Pulmonary artery endothelial cell (primary cell): ENCODE measurements at places on chromosomes 2 and 18.

DNA sequence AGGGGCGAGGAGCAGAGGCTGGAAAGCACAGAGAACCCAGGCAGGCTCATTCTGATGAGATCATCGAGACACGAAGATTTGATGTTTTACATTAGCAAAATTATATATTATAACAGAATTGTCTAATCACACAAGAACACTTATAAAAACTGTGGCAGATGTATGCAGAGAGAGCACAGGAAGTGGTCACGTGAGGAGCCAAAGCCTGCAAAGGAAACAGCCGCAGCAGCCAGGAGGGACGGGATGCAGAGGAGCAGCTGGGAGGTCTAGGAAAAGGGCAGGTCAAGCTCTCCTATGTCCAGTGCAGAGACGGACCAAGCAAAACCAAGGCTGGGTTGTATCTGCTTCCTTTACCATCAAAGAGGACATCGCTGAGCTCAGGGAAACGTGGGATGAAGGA lies 355.1 kb upstream of the MYT1L start:
- DNase-seq: no peak

DNA sequence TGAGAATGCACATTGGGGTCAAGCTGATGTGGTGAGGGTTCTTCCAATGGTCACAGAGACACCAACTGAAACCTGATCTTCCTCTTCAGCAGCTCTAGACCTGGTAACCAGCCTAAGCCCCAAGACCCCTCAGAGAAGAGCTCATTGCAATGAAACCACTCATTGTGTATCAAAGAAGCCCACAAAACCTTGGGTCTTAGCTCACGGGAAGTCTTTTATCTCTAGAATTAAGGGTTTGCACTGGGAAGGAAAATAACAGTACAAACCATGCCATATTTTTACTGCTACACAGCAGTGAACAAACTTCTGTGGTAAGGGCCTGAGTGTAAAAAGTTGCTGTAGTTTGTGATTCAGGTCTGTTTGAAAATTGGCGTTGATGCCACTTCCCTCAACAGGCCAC lies 8.6 kb upstream of the UBXN4 start:
- no peak for DNase-seq

DNA sequence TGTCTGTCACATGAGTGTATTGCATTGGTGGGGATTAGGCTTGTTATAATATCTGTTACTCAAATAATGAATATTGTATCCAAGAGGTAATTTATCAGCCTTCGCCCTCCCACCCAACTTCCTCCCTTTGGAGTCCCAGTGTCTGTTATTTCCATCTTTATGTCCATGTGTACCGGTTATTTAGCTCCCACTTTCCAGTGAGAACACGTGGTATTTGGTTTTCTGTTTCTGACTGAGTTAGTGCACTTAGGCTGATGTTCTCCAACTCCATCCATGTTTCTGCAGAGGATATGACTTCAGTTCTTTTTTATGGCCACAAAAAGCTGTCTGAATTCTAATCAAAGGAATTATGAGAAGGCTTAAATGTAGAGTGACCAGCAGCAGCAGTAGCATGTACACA lies 104.0 kb upstream of the ARHGAP28 start:
- no peak for DNase-seq

DNA sequence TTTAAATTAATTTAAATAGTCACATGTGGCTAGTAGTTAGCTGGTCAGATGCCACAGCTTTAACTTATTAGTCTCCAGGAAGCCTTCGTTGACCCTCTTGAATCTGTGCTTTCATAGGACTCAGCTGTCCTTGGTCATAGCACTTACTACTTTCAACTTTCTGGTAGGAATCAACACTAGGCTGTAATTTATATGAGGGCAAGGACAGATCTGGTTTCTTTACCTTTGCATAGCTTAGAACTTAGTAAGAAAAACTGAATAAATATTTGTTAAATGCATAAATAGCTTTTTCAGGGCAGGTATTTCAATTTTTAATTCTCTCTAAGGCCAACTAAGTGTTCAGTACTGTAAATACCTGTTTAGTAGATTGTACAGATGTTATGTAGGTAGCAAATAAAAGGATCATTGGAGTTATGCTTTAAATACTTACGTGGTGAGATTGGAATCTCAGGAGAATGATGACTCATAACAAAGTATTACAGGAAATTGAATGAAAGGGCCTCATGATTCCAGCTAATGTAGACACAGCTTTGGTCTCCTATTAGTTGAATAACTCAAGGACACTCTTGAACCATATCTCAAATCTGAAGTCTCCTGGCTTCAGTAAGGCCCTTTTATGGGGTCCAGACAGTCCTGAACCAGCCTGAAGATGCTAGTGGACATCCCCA lies 2.6 kb downstream of the CLIP4 start:
- DNase-seq: peak; percentile 60

- no peak for DNase-seq
Measured at GRCh38 chr2:9250498-9251153, 44.0 kb downstream of the ASAP2 start.

DNA sequence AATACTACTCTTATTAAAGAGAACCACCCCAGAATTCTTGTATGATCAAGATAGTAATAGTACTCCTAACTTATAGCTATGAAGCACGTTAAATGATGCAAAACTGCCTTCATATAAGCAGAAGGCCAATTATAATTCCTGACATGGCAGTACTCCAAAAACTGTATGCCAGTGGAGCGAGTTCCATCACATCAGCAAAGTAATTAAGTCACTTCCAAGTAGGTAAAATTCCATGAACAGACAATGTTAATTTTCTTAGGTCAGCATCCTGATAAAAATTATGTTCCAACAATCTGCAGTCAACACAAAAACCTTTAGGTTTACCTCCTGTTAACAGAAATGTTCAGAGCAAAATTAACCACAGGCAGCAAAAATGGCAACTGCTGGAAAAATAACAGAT lies 136.7 kb downstream of the CDH2 start:
- no peak for DNase-seq

GRCh38 chr2:72716601-72717000 lies 109.2 kb downstream of the EXOC6B start:
- no peak for DNase-seq

- no peak for DNase-seq
Measured at GRCh38 chr18:80172056-80172455, 63.0 kb downstream of the ADNP2 start.

DNA sequence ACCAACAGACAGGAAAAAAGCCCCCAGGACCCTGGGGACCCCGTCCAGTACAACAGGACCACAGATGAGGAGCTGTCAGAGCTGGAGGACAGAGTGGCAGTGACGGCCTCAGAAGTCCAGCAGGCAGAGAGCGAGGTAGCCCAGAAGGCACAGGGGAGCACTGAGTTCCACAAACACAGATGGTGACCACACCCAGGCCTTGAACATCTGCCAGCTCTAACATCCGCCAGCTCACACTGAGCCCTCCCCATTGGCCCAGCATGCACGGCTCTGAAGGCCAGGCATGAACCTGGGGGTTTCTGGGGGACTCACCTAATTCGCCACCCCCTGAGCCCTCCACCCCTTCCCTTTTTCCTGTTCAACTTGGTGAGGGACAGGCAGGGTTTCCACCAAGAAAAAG lies 25.6 kb upstream of the PRLH start:
- DNase-seq: no peak

- DNase-seq: no peak
Measured at GRCh38 chr2:148650881-148651280, 6.3 kb downstream of the EPC2 start.
